ENCODE measurements at places on chromosomes 1 and 21.

DNA sequence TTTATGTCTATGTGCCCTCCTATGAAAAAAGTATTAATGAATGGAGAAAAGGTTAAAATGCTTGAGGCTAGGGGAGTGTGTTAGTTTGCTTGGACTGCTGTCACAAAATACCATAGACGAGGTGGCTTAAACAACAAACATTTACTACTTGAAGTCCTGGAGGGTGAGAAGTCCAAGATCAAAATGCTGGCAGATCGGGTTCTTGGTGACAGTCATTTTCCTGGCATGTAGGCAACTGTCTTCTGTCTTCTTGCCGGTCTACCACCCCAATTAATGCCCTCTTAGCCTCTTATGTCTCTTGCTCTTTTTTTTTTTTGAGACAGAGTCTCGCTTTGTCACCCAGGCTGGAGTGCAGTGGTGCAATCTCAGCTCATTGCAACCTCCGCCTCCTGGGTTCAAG is 15.0 kb downstream of the ARID1A start:
- DNase-seq: no peak

DNA sequence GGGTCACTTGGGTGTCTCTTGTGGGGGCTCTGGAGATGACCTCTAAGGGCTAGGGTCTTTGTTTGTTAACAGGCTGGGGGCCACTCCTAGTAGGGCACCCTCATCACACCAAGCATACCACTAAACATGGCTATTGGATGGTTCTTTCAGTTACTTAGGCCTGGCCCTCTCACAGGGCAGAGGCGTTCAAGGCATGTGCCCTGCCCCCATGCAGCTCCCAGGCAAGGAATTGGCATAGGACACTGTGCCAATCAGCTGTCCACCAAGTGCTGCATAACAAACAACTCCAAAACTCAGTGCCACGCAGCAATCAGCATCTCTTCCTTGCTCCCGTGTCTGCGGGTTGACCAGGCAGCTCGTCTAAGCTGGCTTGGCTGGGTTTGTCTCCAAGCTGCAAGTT is 2.1 kb upstream of the KCNAB2 start:
- no peak for DNase-seq

DNA sequence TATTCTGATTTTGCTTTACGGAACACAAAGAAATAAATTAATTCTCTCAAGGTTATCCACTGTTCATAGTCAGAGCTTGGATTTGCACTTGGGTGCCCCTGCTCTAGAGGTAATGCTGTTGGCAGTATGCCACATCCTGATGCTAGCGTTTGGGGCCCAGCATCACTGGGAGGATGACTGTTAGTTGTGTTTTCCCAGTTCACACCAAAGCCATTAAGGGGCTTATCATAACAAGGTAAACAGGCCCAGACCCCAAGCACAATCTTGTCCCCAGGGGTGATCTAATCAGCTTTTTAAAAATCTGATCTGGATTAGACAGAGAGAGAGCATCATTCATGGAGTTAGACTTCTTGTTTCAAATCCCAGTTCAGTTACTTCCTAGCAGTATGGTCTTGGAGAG is 60.2 kb upstream of the PBX1 start:
- DNase-seq: no peak

DNA sequence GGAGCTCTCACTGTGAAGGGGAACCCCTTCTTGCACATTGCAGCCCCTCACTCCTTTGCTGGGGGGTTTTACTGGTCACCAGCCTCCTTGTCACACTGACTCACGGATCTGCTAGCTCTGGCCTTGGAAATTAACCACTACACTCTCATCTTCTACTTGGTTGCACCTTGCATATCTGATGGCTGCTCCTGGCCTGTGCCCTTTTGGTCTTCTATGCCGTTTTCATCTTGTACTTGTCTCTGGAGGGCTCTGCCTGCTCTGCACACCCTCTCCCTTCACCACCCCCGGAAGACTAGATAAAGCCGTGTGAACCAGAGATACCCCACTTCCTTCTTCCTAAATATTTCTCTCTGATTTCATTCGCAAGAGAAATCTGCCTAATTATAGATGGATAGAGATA is 44.6 kb downstream of the CD247 start:
- no peak for DNase-seq

DNA sequence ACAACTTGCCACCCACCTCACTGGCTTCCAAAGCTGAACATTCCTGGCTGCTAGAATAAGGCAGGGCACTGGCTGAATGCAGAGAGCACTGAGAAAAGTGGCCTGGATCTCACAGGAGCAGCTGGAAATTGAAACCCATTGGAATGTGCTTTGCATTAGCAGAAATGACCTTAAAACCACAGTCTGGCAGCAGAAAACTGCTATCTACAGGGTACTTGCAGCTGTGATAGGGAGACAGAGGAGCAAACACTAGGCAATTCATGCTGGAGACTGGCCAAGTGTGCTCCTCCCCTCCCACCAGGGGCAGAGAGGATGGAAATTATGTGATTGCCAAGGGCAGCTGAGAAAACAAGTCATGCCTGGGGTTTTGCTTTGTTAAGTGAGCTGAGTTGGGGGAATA is 47.2 kb downstream of the HSD3B1 start:
- no peak for DNase-seq

- DNase-seq: no peak
These were observed 160.1 kb downstream of the PTPRC start for GRCh38 chr1:198798923-198799386.

DNA sequence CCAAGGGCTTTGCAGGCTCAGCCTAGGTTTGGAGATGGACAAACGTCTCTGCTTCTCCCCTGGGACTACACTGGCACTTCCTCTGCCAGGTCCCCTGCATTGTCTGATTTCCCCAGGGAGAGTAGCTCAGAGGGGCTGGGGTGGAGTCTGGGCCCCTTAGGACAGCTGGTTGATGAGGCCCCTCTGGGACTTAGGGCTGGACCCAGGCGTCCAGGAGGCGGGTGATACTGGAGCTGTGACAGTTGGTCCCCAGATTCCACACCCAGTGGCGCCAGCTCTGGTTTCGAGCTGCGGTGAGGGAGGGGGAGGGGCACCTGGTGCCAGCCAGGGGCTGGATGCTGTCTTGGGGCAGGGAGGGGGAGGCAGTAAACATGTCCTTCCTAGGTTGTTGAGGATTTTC is 7.4 kb upstream of the MEX3A start:
- DNase-seq: no peak

GRCh38 chr1:90831910-90832309 is 114.8 kb upstream of the BARHL2 start:
- DNase-seq: no peak

DNA sequence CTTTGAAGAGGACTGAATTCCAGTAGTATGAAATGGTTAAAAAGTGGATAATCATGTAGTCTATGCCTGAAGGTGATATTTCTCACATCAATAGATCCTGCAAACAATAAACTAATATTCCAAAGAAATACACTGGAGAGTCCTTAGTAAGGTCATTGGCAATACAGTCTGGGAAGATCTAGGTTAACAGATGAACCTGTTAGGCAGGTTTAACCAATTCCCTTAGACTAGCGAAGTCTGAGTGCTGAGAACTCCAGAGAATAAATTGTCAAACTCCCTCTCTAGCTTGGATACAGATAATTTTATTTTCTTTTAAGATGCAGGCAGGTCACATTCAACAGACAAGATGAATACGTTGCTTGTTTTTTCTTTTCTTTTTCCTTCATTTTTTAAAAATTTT is 2.4 kb downstream of the GPR157 start:
- no peak for DNase-seq

GRCh38 chr1:41981796-41982195 is 63.1 kb upstream of the HIVEP3 start:
- no peak for DNase-seq

DNA sequence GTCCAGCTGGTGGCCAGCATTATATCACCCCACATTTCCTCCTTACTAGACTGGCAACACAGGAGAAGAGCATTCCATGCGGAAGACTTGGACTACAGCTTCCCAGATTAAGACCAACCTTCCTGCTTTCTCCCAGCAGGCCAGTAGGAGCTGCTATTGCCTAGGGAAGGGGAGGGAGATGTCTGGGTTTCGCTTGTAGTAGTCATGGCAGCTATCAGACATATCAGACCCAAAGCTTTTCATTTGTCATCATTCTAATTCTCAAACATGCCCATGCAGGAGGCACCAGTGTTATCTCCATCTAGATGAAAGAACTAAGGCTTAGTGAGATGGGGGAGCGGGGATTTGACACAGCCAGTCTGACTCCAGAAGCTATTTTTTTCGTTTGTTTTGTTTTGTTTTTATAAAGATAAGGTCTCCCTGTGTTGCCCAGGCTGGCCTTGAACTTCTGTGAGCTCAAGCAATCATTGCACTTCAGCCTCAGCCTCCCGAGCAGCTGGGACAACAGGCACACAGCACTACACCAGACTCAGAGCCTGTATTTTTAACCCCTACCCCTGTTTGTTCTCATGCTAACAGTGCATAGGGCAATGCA is 4.5 kb downstream of the PLA2G2A start:
- peak; percentile 15 for DNase-seq

DNA sequence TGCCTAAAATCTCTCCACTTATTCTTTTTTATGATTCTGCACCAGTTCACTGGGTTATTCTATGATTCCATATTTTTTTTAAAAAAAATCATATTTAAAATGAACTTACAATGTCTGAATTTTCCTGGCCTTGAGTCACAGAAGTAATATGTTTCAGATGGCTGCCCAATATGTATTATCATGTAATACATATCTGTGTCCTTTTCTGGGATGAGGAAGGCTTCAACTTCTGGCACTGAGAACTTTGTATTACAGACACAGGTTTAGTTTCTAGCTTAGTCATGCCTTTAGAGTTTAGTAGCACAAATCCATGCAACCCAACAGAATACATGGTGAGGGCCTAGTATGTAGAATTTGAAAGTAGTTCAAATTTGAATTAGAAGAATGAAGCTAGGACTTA is 7.8 kb upstream of the HSD17B7 start:
- no peak for DNase-seq

GRCh38 chr1:12669529-12670068 is 25.7 kb downstream of the AADACL4 start:
- no peak for DNase-seq

- no peak for DNase-seq
These were observed 67.9 kb downstream of the PHACTR4 start for GRCh38 chr1:28437264-28437923.

GRCh38 chr21:32082466-32082865 is 196.4 kb downstream of the MIS18A start:
- no peak for DNase-seq

- no peak for DNase-seq
These were observed 89.8 kb downstream of the DHRS3 start for GRCh38 chr1:12528021-12528852.

- no peak for DNase-seq
These were observed 4.7 kb upstream of the C1orf174 start for GRCh38 chr1:3904843-3905185.

- no peak for DNase-seq
These were observed 21.0 kb downstream of the JUN start for GRCh38 chr1:58762806-58763205.

DNA sequence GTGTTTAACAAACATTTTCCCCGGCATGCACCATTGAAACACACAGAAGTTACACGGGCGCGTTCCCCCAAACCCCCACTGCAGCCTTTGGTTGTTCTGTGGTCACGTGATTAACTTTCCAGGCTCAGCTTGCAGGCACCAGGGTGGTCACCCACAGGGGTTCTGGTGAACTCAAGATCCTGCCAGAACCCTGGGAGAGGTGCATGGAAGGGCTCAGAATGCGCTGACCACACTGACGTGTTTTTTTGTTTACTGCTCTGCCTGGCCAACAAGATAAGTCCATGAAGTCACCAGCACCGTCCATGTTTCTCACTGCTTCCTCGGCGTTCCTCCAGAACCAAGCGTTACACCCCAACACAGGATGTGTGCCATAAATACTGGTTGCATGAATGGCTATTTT is 229.5 kb upstream of the VAMP3 start:
- DNase-seq: no peak

- no peak for DNase-seq
These were observed 126.2 kb downstream of the SIK1 start for GRCh38 chr21:43300496-43301408.

Measured in stimulated activated naive CD8-positive, alpha-beta T cell treated with anti-CD3 and anti-CD28 coated beads, Interleukin-15, amount 100 ng/mL, for 72 hours (primary cell).